ENCODE measurements at places on chromosomes 7 and 10.

- no peak for DNase-seq
Measured at GRCh38 chr7:92735707-92736106, 100.7 kb downstream of the CDK6 start.

GRCh38 chr10:5625992-5626777 lies 40.2 kb downstream of the ASB13 start:
- no peak for DNase-seq

GRCh38 chr7:44386139-44386913 lies 60.9 kb upstream of the CAMK2B start:
- DNase-seq, result no peak

DNA sequence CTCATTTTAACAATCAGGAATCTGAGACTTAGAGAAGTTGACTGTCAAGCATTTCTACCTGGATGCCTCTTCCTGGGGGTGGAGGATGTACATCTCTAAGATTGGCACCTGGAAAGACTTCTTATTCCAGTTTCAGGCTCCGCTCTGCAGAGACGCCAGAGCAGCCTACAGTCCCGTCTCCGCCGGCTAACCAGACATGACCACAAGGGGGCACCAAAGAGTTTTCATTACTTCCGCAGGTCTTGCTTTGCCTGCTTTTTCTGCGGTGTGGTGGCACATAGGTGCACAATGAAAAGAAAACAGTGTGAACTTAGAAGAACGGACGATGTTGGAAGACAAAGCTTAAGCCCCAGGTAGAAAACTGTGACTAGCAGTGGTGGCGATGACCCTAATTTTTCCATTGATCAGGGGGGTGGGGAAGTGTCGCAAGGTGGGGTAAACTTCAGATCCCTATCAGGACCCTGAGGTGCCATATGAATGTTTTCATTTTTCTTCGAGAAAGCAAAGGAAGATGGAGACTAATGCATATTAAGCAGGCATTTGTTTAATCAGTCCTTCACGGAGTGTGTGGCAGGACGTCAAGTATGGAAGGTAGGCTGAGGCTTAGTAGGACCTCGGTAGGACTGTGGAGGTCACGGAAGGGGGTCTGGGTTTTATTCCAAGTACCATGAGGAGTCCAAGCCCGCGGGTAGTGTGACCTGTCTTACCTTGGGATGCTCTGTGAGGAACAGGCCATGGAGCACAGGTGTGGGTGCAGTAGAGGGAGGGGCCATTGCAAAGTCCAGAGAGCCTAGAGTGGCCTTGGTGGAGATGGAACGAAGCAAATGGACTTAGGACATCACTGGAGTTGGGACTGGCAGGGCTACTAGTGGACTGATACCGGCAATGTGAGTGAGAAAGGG lies 60.1 kb upstream of the SORCS3 start:
- DNase-seq, result peak; percentile 18

DNA sequence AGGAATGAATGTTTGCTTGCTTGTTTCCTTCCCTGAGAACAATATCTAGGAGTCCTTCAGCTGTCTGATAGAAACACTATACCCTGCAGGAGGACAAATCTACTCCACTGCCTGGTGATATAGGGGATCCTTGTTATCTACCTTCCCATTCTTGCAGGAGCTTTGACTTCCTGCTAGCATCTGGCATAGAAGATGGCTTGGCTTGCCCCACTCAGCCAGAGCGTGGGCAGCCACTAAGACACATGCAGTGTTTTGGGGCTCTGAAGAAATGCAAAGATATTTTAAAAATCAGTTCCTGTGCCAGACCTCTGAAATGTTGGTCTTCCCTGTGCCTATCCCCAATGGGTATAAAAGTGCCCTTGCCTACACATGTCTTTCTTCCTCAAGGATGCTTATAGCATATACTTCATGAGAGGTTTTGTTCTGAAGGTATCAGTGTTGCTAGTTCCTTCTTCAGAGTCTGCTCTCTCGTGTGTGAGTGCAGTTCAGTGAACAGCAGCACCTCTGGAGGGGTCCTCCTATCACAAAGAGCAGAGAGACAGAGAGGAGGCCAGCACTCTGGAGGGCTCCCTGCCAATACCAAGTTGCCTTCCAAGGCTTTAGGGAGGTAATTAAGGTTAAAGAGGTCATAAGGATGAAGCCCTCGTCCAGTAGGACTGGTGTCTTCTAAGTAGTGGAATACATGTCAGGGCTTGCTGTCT lies 149.1 kb upstream of the CALCR start:
- DNase-seq, result no peak

GRCh38 chr10:84177541-84178141 lies 4.0 kb downstream of the GPR15LG start:
- DNase-seq, result no peak

DNA sequence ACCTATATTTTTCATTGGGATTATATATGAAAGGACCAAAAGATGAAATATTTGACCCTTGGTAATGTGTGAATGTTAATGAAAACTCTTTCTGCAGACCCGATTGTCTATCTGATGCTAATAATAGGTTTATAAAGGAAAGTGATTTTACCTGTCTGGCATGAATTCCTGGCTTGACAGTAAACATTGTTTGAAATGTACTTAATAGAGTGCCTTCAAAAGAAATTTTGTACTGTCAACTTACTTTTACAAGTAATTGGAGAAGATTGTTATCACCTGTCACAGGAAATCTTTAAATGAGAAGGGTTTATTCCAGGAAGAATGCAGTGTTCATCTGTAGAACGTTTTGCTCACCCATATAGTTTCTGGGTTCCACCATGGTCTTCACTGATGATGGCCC lies 588.2 kb downstream of the INHBA start:
- DNase-seq, result no peak

DNA sequence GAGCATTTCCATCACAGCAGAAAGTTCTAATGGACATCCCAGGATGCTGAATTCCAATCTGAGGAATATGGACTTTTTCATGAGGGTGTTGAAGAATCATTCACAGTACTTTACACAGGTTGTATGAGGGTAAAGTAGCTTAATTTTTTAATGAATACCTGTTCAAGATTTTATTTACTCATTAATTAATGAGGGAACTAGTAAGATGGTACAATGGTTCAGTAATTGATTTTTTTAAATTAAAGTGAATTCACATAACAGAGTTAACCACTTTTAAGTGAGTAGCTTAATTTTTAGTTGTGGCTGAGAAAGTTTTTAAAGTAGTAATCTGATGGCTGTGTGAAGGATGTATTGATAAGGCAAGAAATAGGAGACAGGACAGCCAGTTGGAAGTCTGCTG lies 266.5 kb downstream of the GFRA1 start:
- DNase-seq, result no peak

GRCh38 chr10:100983868-100984671 lies 3.2 kb downstream of the MRPL43 start:
- DNase-seq, result no peak

- no peak for DNase-seq
Measured at GRCh38 chr10:122796796-122797195, 48.9 kb downstream of the CUZD1 start.

DNA sequence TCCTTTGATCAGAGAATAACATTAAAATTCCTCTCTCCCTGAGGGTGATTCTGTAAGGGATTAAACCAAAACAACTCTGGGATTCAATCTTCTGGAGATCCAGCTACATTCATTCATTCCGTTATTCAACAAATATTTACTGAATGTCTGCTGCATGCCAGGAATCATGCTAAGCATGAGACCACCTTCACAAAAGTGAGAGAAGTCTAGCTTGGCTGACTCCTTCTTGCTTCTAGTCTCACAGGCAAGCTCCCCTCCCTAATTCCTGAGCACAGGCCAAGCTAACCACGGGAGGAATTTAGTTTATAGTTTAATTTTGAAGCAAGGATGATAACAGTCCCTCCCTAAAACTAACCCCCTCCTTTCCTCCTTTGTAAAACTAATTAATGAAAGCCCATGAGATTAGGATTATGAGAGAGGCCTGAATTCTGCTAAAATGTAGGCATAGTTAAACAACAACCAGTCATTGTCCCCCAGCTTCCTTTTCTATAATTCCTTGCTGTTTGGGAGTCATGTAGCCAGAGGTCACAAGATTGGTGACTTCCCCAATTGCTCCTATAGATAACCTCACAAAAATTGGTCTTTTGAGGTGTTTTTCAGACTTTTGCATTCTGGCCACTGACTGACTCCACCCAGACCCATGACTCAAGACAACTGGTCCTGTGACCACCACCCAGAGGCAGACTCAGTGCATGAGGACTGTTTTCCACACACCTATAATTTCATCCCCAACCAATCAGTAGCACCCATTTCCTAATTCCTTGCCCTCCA lies 113.5 kb downstream of the ITGB8 start:
- DNase-seq, result no peak

- DNase-seq, result no peak
Measured at GRCh38 chr10:86556532-86556931, 34.9 kb upstream of the WAPL start.

- DNase-seq, result no peak
Measured at GRCh38 chr10:122849090-122849489, 3.4 kb upstream of the CUZD1 start.

All from effector memory CD4-positive, alpha-beta T cell (primary cell).